ENCODE measurements at places on chromosomes 7 and 10.

DNA sequence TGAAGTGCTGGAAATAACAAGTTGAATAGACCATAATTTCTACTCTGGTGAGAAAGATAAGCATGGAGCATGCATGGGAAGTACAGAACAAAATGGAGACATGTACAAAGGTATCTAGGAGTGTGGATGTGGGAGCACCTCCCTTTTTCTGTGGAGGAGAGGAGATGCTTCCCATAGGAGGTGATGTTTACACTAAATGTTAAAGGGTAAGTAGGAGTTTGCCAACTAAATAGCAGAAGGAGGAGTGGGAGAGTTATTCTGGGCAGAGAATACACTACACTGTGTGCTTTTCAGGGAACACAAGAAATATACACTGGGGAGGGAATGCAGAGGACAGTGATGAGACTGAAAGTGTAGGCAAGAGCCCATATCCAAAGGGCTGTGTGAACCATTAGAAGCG is 21.1 kb upstream of the PANK1 start:
- DNase-seq, result no peak

- DNase-seq, result no peak
Observed at GRCh38 chr10:33418301-33418700, 83.8 kb upstream of the NRP1 start.

GRCh38 chr7:131957338-131958020 is 401.1 kb upstream of the PODXL start:
- DNase-seq, result no peak

DNA sequence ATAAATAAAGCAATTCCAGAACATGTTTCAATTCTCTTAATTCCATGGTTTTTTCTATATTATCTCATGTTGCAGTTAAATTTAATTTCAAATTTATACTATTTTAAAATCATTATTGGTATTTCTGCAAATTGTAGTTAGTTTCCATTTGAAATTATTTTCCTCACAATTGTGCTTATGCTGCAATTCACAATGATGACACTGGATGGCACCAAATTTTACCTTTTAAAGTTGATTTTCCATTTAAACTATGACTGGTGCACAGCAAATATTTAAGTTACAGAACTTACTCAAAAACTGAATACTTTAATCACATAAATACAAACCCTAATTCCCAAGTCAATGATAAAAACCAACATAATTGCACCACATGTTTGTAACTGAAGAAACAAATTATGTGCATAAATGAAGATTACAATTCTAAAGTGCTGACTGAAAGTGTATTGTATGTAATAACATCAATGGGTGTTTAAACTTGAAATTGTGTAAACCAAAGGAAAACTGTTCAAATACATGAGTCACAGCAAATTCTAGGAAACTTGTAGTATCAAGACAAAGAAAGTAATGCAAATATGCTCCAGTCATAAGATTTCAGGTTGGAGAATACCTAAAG is 75.3 kb upstream of the AASS start:
- no peak for DNase-seq

Measured in stimulated activated CD8-positive, alpha-beta memory T cell treated with anti-CD3 and anti-CD28 coated beads, Interleukin-4, amount 100 ng/mL, for 1 hour (primary cell).